ENCODE measurements at places on chromosomes 7 and 10. TPM values are rescaled to one million over a fixed set of nuclear protein-coding genes. Genes with fewer than 3 reads are reported as not detected.

Gene ANLN
- polyA plus RNA-seq: 4.2 TPM

Gene RPS24
- 2,734 TPM for polyA plus RNA-seq

Gene ABCA13
- not detected for polyA plus RNA-seq

Gene TFPI2
- polyA plus RNA-seq: not detected

Gene GHRHR
- polyA plus RNA-seq: not detected

Gene KIN
- 24.4 TPM for polyA plus RNA-seq

Gene XRCC2
- polyA plus RNA-seq: 1.2 TPM

Gene NACAD
- 8.5 TPM for polyA plus RNA-seq

Gene CNNM1
- 1.3 TPM for polyA plus RNA-seq

Gene HIPK2
- 8.5 TPM for polyA plus RNA-seq

Gene ASZ1
- polyA plus RNA-seq: not detected

Gene C10orf53
- not detected for polyA plus RNA-seq

Gene DOCK4
- 28.1 TPM for polyA plus RNA-seq

Gene CPN1
- not detected for polyA plus RNA-seq

Measured in neural cell (in vitro differentiated cells).